Posterior vena cava (tissue), 2 donors: ENCODE measurements at places on chromosomes 12 and 14.

- peak; percentile 10 for DNase-seq
Measured at GRCh38 chr12:49907352-49907751, 3.7 kb upstream of the FAIM2 start.

DNA sequence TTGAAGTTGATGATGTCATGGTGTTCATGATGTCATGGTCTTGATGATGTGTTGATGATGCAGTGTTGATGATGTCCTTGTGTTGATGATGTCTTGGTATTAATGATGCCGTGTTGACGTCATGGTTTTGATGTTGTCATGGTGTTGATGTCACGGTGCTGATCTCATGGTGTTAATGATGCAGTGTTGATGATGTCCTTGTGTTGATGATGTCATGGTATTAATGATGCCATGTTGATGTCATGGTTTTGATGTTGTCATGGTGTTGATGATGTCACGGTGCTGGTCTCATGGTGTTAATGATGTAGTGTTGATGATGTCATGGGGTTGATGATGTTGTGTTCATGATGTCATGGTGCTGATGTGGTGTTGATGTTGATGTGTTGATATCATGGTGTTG is 48.0 kb upstream of the RIMBP2 start:
- no peak for DNase-seq

GRCh38 chr12:130655010-130655409 is 61.1 kb downstream of the RIMBP2 start:
- DNase-seq: peak; percentile 0

GRCh38 chr12:76183459-76184186 is 99.1 kb upstream of the NAP1L1 start:
- no peak for DNase-seq

GRCh38 chr12:123105211-123105826 is 45.6 kb downstream of the PITPNM2 start:
- DNase-seq: no peak

GRCh38 chr12:10130042-10130441 is at the start of gene CLEC7A:
CLEC7A (minus strand) TSS chr12:10130199; CDS start chr12:10130082, 117 bp downstream.
- DNase-seq: no peak

DNA sequence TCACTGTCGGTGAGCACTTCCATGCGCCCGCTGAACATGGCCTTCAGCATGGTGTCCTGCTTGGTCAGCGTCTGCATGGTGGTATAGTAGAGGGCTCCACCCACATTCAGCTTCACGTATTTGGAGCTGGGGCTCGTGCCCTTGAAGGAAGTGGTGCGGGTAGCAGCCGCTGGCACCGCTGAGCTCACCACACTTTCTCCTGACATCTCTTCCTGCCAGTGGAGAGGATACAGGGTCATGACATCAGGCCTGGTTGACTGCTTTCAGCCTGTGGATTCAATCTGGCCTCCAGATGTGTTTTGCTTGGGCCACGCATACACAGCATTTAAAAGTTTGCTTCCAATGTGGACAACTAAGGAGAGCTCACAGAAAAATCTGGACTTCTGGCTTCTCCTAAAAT is 7.6 kb downstream of the KCTD10 start:
- DNase-seq: peak; percentile 72

DNA sequence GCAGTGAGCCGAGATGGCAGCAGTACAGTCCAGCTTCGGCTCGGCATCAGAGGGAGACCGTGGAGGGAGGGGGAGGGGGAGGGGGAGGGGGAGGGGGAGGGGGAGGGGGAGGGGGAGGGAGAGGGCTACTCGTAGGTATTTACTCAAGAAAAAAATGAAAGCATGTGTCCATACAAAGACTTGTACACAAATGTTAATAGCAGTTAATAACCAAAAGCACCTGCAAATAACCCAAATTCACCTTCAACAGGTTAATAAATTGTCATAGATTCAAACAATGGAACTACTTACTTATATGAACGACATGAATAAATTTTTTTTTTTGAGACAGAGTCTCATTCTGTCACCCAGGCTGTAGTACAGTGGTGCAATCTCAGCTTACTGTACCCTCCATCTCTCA is 152.4 kb downstream of the BRMS1L start:
- DNase-seq: no peak

GRCh38 chr14:33123281-33123680 is 184.6 kb downstream of the NPAS3 start:
- no peak for DNase-seq

DNA sequence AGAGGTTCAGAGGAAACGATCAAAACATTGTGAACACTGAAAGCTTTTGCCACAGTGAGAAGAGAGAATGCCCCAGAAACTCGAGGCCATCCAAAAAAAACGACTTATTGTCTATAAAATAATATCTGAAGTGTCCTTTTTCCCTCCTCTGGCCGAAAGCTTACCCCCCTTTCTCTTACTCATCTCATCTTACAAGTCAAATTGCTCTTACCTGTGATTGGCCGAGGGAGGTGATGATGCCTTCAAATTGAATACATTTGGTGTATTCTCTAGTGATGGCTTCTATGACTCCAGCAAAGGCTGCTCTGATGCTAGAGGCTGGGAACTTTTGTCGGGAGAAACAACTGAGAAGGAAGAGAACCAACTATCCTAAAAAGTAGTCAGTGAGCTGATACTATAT is 90.7 kb downstream of the PTCSC3 start:
- DNase-seq: no peak

DNA sequence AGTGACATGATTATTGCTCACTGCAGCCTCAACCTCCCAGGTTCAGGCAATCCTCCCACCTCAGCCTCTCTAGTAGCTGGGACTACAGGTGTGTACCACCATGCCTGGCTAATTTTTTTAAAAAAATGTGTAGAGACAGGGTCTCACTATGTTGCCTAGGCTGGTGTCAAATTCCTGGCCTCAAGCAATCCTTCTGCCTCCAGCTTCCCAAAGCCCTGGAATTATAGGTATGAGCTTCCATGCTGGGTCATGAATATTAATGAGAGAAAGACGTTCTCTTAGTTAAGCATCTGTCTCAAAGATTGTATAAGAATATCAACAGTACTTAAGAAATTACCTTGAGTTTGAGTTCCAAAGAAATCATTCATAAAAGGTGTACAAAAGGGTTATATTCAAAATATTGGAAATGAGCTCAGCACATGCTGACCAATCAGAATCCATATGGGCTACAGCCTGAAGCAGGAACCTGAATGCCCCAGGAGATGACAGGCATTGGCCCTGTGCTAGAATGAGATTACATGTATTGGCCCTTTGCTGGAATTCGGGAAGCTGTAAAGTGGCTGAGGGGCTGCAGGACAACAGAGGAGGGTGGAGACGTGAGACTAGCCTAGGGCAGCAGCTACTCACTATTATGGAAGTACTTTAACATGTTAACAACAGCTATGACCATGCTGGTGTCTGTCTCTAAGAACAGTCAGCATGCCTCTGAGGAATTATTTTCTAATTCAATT is 157.0 kb upstream of the CPNE8 start:
- DNase-seq: no peak

- DNase-seq: no peak
Measured at GRCh38 chr12:3247629-3248161, 170.5 kb downstream of the TSPAN9 start.

- no peak for DNase-seq
Measured at GRCh38 chr14:55899531-55899930, 218.7 kb upstream of the PELI2 start.

DNA sequence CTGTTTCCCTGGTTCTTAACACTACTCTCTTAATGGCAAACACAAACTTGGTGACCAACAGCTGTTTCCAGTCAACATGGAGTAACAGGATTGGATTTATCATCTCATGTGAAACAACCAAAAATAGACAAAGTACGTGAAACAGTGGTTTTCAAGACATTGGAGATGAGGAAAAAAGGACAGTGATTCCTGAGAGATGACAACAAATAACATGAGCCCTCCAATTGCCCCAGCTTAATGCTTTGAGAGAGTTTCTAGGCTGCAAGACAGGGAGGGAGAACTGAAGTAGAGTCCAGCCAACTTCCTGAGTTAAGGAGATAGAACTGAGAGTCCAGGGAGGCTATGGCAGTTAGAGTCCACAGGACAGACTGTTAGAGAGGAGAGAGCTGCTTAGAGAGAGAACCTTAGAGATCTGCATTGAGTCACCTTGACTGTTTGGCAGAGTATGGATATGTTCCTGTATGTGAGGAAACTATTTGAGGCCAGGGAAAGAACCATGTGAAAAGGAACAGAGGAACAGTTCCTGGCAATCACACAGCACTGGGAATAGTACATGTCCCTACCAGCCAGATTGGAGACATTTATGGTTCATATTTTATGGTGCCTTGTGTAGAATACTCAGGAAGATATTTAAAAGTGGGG is 106.4 kb downstream of the PCNX1 start:
- DNase-seq: no peak

DNA sequence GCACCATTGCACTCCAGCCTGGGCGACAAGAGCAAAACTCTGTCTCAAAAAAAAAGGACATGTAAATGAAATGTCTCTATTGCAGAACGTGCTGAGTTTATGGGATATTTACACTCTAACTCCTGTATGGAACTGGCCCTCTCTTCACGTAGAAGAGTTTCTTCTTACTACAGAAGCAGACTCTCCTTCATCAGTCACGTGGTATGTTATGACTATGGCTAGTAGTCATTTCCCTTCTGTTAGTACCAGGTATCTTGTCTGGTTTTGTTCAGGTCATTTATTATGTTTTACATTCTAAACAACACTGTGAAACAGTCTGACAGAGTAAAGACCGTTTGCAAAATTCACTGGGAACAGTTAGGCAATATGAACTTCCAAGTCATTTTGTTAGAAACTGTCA is 20.3 kb downstream of the KNTC1 start:
- no peak for DNase-seq

GRCh38 chr12:27112871-27113270 is 30.5 kb upstream of the C12orf71 start:
- no peak for DNase-seq

- no peak for DNase-seq
Measured at GRCh38 chr12:105256011-105256410, 20.0 kb upstream of the APPL2 start.

- DNase-seq: peak; percentile 89
Measured at GRCh38 chr14:105061428-105062047, 3.7 kb downstream of the GPR132 start.

DNA sequence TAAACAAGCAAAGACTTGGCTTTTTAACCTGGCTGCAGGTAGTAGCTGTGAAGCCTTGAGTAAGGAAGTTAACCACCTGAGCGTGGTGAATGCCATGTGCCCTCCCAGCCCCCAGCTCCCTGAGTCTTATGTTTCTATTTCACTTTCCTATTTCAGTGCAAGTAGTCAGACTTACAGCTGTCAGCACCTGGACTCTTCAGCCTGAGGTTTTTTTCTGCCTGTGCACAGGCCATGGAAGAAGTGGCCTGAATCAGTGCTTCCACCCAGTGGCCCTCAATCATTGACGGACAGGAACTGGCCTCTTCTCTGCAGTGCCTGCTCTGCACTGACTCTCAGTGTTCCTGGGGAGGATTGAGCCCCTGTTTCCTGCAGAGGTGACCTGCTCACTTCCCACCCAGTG is 796.4 kb downstream of the MED13L start:
- DNase-seq: no peak

GRCh38 chr12:131628023-131628740 is 82.7 kb upstream of the SFSWAP start:
- no peak for DNase-seq

DNA sequence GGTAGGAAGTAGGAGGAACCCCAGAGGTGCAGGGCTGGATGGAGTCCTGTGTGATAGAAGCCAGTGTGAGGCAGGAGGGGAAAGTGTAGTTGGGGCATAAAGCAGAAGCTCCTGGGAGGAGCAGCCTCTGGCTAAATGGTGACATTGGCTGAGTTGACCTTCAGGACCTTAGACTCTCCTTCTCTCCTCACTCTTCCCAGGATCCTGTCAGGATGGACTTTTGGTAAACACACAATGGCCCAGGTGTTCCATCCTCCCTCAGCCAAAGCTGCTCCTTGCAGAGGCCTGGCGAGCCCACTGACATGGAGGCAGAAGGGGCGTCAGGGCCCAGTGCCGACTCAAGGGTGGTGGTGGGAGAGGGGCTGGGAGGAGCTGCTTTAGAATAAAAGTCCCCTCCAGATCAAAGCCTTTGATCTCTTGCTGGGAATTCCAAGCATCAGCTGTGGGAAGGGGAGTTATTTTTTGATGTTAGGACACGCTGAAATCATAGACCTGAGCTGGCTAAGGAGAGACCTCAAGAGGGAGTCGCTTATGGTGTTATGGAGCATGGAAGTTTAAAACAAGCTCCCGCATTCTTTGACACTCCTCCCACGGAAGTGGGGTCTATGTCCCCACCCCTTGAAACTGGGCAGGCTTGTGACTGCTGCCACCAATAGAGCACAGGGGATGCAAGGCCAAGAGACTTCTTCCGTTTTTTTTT is 44.1 kb downstream of the SMIM41 start:
- no peak for DNase-seq

DNA sequence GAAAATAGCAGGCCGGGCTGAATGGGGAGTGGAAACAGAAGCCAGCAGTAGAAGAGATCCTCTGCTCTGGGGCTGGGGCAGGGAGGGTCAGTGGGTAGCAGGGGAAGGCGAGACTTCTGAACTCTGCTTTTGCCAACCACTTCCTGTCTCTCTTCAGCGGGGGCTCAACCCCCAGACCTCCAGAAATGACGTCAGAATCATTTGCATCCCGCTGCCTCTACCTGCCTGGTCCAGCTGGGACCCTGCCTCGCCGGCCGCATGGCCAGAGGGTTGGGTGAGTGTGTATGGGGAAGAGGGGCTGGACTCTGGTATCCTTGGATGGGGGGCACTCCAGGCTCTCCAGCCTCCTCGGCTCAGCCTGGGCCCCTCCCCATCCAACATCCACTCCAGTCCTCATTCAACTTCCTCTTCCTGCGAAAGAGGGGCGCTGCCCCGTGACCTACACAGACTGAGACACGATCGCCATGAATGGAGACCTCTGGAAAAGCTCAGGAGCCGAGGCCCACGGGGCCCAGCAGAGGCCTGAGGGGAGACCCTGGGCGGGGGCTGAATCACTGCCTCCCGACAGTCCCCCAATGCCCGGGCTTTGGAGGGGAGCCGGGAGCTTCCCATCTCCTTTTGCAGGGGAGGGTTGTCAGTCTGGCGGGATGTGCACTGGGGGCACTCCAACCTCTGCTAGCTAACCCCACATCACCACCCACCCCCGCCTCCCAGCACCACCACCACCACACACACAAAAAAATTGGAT is 458 bp upstream of the HOXC4 start:
- no peak for DNase-seq

DNA sequence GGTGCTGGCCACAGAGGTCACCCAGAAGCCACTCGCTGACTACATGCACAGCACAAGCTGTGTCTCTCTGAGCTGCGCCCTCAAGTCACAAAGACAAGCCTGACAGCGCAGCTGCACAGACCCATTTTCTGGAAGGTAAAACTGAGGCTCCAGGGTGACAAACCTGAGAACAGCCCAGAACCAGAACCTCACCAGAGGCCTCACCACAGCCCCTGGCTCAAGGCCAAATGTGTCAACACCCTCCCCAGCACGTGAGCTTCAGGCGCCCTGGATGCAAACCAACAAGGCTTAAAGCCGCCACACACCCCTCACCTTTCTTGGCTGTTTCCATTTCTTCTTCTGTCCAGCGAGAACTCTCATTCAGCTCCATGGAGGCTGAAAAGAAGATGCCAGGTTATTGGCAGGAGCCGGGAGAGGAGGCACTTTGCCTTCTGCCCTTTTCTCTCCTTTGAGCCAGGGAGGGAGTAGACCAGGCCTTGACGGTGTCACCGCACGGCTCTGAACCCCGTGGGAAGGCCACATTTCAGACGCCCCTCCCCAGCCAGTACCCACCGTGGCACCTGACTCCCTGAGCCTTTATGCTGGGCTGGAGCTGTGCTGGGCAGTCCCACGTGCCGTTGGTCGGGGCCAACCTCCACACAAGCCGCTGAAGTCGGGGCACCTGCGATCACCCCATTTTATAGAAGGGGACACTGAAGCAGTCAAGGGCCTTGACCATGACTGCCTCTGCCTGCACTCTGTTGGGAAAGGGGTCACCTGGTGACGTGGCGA is 103.1 kb downstream of the RFLNA start:
- DNase-seq: no peak
